SJSA1 (cell line): ENCODE measurements at places on chromosomes 5 and 9. TPM values are rescaled to one million over a fixed set of nuclear protein-coding genes. Genes with fewer than 3 reads are reported as not detected.

DNA sequence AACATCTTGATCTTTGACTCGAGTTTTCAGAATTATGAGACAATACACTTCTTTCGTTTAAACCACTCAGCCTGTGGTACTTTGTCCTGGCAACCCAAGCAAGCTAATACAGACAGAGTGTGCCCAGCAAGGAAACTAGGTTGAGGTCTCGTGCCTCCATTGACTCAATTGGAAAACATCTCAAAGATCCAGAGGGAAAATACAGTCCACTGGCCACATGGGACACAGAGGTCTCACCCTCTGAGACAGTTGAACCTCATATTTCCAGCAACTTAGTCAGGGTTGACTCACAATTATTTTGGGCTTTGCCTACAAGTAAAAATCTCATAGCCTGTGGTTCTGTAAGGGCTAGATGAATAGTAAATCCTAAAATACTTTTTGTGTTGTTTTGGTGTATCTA is 631.5 kb downstream of the MTRR start:
- no peak for DNase-seq

TBC1D13 gene
- 5.9 and 20.6 TPM in 2 replicates for total RNA-seq

DNA sequence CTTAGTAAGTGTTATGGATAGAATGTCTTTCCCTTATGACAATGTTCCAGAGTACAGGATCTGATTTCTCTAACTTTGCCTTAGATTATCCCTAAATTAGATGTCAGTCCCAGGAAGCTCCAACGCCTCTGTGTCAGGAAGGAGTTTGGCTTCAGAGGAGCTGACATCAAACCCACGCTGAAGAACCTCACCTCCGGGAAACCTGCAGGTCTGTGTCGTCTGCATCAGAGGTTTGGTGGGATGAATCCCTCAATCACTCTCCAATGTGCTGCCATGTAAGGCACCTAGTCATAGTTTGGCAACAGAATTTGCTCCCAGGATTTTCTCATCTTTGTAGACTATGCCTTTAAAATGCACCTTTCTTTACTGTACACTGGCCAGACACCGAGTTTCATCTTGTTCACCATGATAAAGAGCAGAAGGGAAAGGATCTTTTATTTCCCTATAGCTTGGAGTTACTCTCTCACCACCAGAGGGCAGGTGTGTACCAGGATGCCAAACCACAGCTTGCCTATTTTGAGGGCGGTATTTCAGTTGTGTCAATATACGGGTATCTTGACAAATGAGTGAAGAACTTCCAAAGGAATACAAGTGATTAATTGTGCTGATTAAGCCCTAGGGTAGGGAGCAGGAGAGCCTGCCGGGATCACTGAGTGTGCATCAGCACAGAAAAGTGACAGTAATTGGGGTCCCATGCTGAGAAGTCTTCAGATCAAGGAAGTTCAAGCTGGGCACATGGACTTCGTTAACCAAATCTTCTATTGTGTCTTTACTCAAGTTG is 23.4 kb downstream of the MINAR2 start:
- DNase-seq, result peak; percentile 45

RFX3 gene
- 0.28 and 0.32 TPM in 2 replicates for total RNA-seq

DNA sequence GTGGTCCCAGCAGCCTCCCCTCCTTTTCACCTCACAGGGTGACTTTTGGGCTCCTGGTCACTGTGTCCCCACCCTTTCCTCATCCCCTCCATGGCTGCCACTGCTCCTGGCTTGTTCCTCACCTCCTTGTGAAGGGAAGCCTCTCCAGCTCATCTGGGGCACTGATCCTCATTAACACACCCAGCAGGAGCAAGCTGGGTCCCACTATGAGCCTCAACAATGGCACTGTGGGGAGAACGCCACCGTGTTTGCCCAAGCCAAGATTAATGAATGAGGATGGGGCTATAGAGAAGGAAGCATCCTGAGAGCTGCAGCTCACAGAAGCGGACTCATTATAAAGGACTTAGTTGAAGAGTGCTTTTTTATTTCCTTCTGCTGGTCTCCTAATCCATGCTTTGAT is 118.4 kb downstream of the MARCHF11 start:
- no peak for DNase-seq

NR6A1 gene
- 0.88 and 1.0 TPM in 2 replicates for total RNA-seq

- DNase-seq, result no peak
Observed at GRCh38 chr9:69975681-69976080, 68.0 kb upstream of the MAMDC2 start.

GRCh38 chr9:38278931-38279679 is 113.4 kb upstream of the ALDH1B1 start:
- no peak for DNase-seq

- no peak for DNase-seq
Observed at GRCh38 chr9:131891598-131891997, 151.7 kb upstream of the RAPGEF1 start.

GRCh38 chr9:110605565-110605964 is 26.0 kb upstream of the SVEP1 start:
- no peak for DNase-seq

IGFBPL1 gene
- 1.7 and 9.1 TPM in 2 replicates for total RNA-seq

DNA sequence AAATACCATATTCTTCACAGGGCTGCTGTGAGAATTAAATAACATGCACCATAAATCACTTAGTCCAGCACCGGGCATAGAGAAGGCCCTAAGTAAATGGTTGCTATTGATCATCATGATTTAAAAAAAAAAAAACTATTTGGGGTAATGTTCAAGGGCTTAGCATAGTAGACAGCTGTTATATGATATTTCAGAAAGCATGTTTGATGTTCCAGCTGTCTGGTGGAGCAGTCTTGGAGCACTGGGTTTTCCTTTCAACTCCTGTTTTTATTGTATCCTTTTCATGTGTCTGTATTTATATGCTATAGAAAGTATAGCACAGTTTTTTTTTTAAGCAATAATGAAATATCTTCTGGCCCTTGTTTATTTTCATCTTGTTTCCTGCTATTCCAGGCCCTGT is 28.0 kb upstream of the TOMM5 start:
- no peak for DNase-seq
